Hypothalamus (tissue), 51 donors: ENCODE measurements at places on chromosomes 12 and 14.

DNA sequence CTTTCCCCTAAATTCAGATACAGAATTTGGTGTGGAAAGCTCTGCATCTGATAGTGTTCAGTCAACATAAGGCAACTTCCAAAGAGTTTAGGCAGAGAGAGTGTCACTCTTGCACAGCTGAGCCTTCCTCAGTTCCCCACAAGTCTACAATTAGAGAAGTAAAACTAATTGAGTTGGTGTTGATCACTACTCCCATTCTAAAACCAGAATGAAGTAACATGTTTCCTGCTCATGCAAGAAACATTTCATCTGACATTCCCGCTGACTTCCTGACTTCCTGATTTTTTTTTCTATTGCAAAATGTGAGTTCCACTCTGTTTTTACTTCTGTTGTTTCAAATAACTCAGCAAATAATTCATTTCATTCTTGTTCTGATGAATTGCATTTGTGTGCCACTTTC is 271.0 kb downstream of the ALG10B start:
- DNase-seq = no peak

DNA sequence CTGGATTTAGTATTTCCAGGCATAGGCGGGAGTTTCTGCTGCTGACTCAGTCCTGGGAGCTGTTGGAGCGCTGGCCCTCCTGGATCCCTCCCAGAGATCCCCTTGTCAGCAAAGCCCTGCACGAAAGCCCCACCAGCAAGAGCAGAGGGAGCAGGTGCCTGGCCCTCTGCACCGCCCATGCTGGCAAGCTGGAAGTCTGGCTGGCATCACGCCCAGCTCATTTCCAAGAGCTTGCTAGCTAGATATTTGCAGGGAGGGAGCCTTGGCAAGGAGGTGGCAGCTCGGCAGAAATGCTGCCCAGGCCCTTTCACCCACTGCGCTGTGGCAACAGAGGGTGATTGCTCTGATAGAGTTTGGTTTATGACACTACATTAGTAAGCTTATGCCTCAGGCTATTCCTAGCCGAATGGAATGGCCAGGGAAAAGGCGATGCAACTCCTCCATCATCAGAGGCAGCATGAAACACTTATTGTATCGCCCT is 193.9 kb downstream of the EMP1 start:
- peak; percentile 75 for DNase-seq

- no peak for DNase-seq
Measured at GRCh38 chr12:85457016-85457415, 177.0 kb downstream of the ALX1 start.

- no peak for DNase-seq
Measured at GRCh38 chr12:85357609-85358008, 77.6 kb downstream of the ALX1 start.

- DNase-seq = no peak
Measured at GRCh38 chr14:104422837-104423681, 156.5 kb upstream of the C14orf180 start.

DNA sequence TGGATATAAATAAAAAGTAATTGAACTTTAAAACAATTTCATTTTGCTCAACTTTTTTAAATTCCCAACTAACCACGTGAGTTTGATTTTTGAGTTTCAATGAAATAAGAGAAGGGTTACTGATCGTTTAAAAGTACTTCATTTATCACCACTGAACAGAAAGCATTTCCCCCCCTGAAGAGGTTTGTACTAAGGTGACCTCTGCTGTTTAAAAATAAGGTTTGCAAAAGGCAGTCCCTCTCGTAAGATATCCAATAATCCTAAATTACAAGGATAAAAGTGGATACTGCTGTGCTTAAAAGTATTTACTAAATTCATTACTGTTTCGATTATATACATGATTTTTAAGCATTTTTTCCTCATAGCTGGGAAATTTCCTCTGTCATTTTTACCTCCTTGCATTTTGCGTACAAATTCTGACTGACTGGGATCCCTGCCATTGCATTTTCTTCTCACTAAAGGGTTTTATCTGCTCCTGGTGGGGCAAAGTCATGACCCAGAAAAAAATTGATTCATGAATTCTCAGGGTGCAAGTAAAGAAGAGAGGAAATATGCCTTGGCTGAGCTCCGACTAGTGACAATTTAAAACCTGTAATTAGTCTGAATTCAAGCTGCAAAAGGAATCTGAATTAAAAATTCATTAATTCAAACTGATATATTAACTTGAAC is 463.8 kb downstream of the PRKD1 start:
- DNase-seq = no peak
